Activated gamma-delta T cell (primary cell): ENCODE measurements at places on chromosomes 3 and 15.

GRCh38 chr3:79906106-79906505, 138.3 kb upstream of the ROBO1 start:
- DNase-seq = no peak

DNA sequence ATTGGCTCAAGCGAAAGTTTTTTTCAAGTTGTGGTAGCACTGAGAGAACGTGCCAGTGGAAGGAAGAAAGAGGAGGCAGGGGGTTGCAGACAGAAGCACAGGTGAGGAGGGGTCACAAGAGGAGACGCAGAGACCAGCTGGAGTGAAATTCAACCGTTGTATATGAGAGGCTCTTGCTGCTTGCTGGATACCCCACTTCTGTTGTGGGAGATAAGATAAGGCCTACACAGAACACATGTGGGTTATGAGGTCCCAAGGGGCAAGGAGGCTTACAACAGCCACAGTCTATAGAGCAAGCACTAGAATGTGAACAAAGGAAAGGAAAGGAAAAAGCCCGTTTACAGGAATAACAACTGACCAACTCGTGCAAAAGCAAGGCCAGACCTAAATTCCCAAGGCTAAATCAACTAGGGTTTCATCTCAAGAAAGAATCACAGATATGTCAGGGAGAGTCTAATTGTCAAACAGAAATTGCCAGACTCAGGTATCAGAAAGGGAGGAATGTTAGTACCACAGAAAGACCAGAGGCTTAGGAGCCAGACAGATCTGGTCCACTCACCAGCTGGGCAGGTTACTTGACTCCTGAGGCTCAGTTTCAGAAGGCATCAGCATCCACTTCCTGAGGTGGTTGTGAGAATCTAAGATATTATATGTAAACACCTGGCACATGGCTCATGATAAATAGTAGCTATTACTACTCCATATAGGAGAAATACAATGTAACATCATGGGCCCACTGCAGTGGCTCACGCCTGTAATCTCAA, 60.9 kb downstream of the MSL2 start:
- no peak for DNase-seq

GRCh38 chr3:181610083-181610972, 101.4 kb upstream of the SOX2 start:
- no peak for DNase-seq

DNA sequence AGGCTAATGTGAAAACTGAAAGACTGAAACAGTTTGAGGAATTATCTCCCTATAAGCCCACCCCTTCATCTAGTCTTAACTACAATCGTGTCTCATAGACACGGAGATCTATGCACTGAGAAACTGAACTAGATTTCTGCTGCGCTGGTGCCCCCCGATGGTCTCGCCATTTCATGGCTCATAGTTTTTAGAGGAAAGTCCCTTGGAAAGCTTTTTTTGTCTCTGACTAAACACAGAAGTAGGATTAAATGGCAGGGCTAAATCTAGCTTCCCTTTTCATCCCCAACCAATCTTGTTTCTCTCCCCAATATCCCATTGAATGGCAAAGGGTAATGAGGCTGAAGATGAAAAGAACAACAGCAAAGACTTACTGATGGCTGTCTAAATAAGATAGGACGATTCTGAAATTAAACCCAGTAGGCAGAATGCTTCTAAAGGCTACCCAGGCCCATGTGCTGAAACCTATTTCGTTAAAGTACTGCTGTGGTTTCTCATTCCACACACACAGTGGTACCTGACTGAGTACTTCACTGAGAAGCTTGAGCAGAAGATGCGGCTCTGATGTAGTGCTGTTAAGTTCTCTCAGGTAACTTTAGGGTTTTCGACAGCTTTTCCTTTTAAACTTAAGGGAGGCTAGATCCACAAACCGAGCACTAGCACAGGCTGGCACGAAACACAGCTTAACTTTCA, 142.7 kb downstream of the GADL1 start:
- no peak for DNase-seq

DNA sequence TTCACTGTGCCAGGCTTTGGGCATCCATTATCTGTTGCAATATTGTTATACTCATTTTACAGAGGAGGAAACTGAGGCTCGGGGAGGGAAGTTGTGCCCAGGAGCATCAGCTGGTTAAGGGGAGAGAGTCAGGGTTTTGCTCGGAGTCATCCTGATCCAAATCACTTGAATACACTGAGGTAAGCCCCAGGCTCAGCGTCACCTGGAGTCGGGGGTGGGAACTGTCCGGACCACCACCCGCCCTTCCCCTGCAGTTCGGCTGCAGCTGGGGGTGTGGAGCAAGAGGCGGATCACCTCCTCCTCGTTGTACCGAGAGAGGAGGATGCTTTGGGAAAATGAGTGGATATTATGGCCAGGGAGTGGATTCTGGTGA, 646 bp downstream of the HRH1 start:
- DNase-seq = no peak

GRCh38 chr3:171349392-171349791, 110.8 kb downstream of the TNIK start:
- no peak for DNase-seq

DNA sequence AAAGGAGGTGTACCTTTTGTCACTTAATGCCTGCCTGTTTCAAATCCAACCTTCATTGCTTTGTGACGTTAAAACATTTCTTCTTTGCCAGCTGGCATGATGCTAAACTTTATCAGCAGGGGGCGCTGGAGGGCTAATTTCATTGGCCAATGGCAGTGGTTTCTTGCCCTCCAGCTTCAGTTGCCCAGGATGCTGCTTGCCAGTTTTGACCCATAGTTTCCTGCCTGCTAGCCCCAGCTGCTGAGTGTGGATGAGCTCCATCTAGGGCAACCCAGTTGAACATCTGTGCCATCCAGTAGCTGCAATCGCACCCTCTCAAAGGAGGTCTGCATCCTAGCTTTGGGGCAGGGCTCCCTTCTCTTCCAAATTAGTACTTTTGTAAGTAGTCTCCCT, 22.1 kb downstream of the ACKR2 start:
- no peak for DNase-seq

- no peak for DNase-seq
Measured at GRCh38 chr3:135500034-135500433, 465.5 kb upstream of the PPP2R3A start.

GRCh38 chr3:59433546-59433945, 383.7 kb upstream of the CFAP20DC start:
- DNase-seq = no peak

DNA sequence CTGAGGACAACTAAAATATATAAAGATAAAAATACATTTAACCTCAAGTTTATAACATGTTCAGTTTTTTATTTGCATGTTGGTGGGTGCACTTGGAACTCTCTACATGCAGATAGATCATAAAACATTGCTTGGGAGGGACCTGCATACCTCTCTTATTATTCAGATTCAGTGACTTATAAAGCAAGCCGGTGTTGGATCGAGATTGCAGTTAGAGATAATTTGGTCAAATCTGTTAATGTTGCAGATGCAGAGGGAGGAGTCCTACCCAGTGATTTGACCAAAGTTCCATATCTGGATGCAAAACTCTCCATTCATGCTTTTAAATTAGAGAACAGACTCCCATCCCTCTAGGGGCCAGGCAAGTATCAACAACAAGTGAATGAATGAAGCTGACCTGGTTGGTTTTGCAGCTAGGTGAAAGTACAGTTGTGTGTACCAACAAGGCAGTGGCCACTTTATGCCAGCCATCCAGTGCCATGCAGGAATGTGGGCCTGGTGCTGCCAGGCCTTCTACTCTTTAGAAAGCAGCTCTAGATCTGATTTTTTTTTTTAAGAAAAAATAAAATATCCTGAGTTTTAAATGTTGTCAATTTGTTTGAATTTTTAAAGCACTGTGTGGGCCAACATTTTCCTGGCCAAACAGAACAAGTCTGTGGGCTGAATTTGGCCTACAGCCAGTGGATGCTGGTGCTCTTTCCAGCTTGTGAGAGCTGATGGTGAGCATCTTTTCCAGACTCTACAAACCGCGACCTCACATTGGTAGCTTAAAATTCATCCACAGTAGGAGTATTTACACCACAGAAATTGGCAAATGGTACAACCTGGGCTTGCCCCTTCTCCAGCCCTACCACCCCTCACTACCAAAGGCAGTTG, 12.3 kb downstream of the CDIN1 start:
- no peak for DNase-seq

GRCh38 chr3:147372525-147373027, 33.8 kb downstream of the ZIC4 start:
- no peak for DNase-seq

DNA sequence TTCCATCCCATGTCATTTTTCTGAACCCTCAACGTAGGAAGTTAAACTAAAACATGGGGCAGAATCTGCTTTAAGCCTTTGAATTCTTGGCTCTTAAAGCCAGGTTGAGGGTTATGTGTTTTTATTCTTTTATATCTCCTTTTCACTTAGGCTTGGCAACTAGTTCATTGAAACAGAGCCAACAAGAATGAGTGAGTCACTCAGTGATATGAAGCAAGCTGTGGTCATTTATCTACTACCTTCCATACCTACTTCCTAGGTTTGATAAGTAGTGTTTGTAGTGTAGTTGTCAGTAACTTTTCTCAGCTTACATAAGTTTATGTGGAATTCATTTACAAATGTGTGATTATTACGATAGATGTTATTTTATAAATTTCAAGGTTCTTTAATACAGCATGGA, 67.4 kb downstream of the SNRPN start:
- no peak for DNase-seq

DNA sequence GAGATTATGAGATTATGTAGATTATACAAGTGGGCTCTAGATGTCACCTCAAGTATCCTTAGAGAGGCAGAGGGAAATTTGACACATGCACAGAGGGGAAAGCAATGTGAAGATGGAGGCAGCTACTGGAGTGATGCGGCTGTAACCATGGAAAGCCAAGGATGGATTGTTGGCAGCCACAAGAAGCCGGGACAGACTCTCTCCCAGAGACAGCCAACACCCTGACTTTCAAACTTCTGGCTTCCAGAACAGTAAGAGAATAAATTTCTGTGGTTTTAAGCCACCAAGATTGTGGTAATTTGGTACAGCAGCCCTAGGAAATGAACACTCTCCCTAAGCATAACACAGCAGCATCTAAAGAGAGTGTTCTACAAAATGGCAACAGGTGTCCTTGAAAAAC, 34.4 kb upstream of the PRICKLE2 start:
- no peak for DNase-seq

DNA sequence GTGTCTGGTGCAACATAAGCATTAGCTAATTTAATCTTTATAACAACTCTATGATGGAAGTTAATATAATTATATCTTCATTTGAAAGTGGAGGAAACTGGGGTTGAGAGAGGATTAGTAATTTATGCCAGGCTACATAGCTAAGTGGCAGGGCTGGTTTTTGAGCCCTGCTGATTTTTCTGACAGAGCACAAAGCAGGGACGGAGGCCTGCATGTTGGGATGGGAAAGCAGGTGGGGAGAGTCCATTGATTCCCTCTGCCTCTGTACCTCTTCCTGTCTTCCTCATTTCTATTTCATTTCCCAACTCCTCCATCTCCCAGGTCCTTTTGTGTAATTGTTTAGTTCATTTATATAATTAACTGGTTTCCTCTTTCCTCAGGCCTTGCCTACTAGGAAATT, 251.6 kb upstream of the ZPLD1 start:
- DNase-seq = no peak

DNA sequence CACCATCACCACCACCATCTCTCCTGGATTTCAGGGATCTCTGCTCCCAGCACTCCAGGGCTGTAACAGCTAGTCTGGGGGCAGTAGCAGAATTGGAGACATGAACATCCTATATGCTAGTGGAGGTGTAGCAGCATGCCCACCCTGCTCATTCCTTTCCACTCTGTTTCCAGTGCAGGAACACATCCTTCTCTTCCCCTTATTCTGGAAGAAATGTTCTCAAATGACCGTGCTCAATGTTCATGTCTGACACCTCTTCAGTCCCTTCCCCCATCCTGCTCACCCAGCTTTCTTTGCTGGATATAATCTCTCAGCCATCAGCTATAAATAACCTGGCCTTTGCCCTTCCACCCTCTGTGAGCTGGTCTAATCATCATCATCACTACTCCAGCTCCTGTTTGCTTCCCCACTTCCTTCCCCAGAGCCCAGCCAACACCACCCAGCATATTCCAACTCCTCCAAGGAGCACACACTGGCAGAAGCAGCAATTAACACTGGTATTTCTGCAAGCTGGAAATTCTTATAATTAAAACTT, 31.1 kb downstream of the DCLK3 start:
- no peak for DNase-seq

DNA sequence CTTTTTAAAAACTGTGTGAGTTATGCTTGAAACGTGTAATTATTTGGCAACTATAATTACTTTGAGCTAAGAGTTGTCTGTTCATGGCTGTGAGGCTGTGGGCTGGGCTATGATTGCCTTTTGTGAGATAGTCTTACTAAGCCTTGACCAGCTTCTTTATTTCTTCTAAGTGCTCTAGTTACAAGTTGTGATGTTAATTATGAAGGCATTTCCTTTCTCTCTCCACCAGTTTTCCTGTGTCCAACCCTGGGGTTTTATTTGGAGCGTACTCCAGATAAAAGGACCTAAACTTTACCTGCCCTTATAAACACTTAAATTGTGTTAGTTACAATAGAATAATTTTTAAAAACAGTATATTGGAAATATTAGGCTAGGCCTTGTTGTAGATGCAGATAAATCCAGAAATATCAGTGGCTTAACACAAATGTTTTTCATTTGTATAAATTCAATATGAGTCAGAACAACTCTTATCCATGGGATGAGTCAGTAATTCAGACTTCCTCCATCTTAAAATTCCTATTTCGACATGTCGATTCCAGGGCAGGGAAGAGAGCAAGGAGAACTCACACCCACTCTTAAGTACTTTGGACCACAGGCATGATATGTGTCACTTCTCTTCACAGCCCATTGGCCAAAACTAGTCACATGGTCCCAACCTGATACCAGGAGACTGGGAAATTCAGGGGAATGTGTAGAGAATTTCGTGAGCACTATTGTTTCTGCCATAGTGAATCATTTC, 17.0 kb downstream of the TMEM62 start:
- DNase-seq = no peak

DNA sequence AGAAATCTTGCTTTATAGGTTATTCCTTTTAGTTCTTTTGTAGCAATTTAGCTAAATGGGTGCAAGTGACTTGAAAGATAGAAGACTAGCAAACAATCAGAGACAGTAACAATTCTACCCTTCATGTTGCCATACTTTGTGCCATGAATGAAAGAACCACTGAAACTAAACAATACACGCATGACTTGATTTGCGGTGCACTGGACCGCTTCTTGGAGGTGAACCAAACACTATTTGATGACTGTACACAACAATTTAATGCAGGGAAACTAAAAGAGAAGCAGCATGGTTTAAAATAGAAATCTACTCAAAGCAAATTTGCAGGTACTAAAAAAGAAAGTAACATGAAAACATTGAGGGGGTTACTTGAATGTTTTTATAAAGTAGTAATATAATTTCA, 331.0 kb upstream of the RARB start:
- no peak for DNase-seq

GRCh38 chr3:157475921-157476414, 27.2 kb downstream of the VEPH1 start:
- no peak for DNase-seq

GRCh38 chr3:10596746-10597448, 91.5 kb upstream of the ATP2B2 start:
- DNase-seq = no peak
